ENCODE measurements at places on chromosomes 1 and 21.

DNA sequence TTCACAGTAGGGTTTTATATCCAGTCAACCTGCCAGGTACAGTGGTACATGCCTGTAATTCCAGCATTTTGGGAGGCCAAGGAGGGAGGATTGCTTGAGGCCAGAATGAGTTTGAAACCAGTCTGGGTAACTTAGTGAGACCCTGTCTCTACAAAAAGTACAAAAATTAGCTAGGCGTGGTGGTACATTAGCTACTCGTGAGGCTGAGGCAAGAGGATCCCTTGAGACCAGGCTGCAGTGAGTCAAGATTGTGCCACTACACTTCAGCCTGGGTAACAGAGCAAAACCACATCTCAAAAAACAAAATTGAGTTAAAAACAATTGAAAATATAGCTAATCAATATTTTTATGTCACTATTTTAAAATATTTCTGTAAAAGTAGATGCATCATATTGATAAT, 33.2 kb downstream of the DDI2 start:
- no peak for DNase-seq

GRCh38 chr1:170664093-170664827, at the start of gene PRRX1:
TSS of gene PRRX1 (plus strand) at chr1:170664131. CDS start at chr1:170664219, 88 bp downstream.
- DNase-seq = peak; percentile 72

DNA sequence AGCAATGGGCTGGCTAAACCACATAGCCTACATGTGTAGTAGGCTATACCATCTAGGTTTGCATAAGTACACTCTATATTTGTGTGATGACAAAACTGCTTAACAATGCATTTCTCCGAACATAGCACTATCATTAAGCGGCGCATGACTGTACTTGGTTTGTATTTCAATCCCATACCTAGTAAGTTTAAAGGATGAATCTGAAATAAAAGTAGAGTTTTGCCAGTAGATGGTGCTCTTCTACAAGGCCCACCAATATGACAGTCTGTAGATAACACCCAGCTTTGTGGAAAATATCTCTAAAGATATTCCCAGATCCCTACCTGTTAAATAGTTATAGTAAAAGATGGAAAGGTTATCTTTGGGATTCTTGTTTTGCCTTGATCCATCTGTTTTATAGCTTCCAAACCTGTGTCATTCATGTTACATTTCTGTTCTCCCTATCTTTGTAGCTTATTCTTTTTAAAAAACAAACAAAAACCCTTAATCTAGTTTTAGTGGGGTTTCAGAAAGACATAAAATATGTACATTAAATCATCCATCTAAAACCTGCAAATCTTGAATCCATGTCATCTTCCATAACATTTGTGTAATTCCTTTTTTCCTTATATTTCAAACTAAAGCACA, 33.9 kb upstream of the ASPM start:
- DNase-seq = no peak

DNA sequence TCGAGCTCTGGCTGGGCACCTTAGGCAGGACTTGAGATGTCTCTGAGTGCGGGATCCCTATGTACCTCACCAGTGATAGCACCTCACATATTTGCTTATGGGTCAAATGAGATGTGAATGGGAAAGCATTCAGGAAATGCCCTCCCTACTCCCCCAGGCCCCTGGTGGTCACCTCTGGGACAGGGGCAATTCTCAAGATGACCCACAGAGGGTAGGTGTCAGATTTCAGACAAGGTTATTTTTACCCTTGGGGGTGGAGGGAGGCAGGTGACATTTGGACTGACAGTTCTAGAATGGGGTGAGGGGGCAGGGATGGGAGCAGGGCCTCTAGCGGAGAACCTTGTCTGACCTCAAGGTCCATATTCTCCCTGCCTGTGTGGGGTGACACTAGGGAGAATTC, 27.1 kb downstream of the ACOT11 start:
- DNase-seq = no peak

DNA sequence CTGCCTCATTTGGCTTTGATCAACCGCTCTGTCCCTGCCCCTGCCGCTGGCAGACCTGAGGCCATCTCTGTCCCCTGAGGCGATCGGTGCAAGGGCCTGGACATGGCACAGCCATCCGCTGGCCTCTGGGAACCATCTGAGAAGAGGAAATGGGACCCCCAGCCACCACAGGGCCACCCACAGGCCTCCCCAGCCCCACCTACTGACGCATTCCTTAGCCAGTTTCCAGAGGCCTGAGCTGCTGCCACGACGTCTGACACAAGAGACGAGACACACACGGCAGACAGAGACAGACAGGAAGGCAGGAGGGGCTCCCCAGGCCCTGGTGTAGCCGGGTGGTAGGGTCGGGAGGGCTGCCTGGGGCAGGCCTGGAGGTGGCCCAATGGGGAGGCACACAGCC, 37.3 kb upstream of the EDN2 start:
- DNase-seq = no peak

DNA sequence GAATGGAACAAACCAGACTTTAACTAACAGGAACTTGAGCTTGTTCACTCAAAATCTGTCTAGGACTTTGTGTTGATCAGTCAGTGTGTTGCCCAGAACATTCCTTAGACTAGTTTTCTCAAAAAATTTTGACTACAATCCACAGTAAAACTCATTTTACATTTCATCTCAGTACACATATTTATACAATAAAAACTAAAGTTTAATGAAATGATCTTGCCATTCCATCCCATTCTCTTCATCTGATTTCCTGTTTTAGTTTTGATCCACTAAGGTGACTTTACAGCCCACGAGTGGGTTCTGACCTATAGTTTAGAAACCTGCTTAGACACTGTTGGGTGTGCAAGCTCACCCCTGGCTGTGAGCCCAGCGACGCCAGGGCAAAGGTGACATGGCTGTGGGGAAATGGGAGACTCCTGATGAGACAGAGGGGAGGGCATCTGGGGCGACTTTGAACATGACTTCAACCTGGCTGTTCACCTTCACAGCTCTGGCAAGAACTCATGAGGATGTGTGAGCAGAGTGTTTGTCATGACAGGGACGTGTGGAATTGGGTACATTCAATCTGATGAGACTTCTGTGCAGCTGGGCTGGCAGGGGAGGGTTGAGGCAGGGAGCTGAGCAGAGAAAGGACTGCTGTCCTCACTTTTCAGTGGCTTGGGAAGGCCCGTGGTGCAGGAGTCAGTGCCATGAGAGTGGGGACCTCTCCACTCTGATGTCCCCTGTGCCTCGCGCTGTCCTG, 40.6 kb downstream of the LHX4 start:
- no peak for DNase-seq

- no peak for DNase-seq
These were observed 50.9 kb downstream of the ITPKB start for GRCh38 chr1:226688056-226688748.

- DNase-seq = no peak
These were observed 77.9 kb downstream of the LAMC1 start for GRCh38 chr1:183101081-183101480.

GRCh38 chr1:198519639-198520501, 20.6 kb downstream of the ATP6V1G3 start:
- no peak for DNase-seq

- no peak for DNase-seq
These were observed 17.4 kb upstream of the CD1D start for GRCh38 chr1:158163000-158163947.

- no peak for DNase-seq
These were observed 224.0 kb upstream of the SNX7 start for GRCh38 chr1:98437540-98437939.

- DNase-seq = no peak
These were observed 363.5 kb downstream of the KCNH1 start for GRCh38 chr1:210770396-210770984.

- DNase-seq = no peak
These were observed 209.2 kb downstream of the ZNF326 start for GRCh38 chr1:90204023-90204590.

DNA sequence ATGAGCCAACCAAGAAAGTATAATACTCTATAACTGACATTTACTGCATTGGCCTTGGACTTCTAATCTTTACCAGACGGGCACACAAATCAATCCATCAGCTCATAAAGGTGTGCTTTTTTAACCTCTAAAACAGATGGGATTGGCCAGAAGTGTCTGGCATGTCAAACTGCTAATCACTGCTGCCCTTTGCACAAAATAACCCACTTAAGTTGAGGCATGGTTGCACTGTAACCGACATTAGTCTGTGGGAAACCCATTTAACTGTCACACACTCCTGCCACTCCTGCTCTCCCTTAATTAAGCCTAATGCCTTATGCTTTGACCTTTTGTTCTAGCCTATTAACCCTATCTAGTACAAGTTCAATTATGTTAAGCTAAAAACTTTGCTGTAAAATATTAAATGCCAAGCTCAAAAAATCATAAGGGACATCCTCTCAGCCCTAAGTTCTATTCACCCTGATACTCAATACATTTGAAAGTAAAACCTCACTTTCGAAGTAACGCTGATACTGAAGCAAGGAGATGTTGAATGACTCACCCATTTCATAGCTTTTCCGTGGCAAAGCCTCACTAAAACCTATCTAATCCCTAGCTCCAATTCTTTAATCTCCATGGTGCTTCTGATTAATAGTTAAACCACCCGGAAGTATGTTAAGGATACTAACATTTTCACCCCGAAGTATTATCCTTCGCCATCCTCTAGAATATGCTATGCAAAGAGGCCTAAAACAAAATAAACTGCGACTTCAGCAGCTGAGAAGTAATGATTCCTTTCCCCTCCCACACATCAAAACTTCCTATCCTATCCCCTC, 12.9 kb downstream of the NRIP1 start:
- no peak for DNase-seq

- DNase-seq = no peak
These were observed 20.5 kb upstream of the RNF186 start for GRCh38 chr1:19835578-19835977.

- no peak for DNase-seq
These were observed 72.7 kb downstream of the CAPZB start for GRCh38 chr1:19412654-19413053.

GRCh38 chr1:225519166-225519863, 91.5 kb upstream of the LBR start:
- peak; percentile 73 for DNase-seq

DNA sequence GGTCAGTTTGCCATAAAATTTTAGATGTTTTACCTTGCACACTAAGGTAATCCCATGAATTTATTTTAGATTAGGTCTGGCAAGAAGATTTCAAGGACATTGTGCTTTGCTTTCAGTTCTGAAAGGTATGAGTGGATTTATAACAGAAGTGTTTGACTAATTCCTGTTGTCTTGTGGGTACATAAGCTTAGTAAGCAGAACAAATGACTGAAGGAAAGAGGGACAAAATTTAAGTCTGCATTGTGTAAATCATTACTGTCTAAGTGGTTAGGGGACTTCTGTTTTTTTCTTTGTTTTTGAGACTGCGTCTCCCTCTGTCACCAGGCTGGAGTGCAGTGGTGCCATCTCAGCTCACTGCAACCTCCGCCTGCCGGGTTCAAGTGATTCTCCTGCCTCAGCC, 60.1 kb downstream of the PKN2 start:
- DNase-seq = no peak

DNA sequence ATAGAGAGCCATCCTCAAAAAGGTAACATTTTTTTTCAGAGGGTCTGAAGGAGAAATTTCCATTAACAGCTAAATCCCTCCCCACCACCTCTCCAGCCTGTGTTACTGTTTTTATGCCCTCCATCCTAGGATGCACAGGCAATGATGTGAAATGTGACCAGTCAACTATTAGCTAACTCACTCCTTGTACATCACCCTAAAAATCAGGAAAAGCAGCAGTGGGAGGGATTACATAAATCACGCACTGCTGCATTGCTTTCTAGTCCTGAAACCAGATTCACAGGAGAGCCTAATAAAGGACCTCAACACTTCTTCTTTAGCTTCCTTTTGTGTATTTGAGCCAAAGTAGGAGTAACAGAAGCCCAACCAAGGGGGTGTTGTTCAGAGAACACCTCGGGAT, 66.3 kb downstream of the LMO4 start:
- DNase-seq = no peak

DNA sequence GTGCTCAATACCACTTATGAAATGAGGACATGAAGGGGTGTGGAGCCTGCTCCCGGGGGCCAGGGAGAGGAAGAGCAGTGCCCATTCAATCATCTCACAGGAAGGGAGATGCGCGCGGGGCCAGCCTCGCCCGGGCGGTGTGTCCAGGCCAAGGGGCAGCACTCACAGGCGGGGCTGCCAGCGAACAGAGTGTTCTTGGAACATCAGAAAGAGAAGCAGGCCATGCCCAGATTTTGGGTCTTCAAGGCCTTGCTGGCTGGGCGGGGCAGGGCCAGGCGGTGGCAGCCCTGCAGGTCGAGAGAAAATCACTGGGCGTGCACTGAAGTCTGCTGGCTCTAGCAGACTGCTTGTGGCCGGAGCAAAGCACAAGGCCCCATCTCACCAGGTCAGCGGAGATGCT, 168.6 kb downstream of the PRDM16 start:
- DNase-seq = peak; percentile 35

DNA sequence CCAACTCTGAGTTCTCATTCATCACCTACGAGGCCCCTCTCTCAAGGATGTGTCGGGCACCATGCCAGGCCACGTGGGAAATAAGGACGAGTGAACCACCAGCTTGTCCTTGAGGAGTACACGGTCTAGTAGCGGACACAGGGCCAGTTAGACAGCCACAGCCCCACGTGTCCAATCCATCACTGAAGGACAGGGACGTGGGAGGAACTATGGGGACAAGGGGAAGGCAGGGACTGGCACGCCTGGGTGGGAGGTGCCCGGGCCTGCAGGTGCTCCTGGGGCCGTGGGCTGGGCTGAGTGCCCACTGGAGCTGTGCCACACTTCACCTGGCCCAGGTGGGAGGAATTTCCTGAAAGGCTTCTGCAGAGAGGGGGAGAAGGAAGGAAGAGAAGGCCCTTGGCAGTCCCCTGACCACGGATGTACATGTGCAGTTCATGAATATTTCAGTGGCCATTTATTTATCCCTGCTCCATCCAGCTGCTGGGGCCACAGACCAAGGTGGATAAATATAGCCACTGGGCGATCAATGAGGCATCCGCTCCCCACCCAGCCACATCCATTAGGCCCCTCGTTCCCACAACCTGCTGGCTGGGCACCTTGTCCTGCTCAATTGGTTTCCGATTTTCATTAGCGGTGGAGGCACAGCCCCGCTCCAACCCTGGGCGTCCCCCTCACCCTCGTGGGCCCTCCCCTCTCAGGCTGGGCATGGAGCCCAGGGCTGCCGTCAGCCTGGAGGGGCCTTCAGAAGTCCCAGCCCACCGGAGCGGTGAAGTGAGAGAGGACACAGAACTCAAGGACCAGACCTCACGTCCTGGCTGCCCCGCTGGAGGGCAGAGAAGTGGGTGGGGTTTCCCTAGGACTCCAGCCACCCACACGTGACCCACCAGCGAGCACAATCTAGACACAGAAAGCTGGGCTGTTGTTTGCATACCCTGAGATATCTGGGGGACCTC, 59.5 kb downstream of the CASZ1 start:
- DNase-seq = peak; percentile 78

GRCh38 chr1:147618077-147618569, 52.2 kb downstream of the ACP6 start:
- no peak for DNase-seq

- no peak for DNase-seq
These were observed 153.4 kb downstream of the PBX1 start for GRCh38 chr1:164712131-164713036.

- no peak for DNase-seq
These were observed 575.5 kb downstream of the PTPRU start for GRCh38 chr1:29811727-29812407.
